ENCODE measurements at places on chromosomes 3 and 15. TPM values are rescaled to one million over a fixed set of nuclear protein-coding genes. Genes with fewer than 3 reads are reported as not detected.

Gene EOGT
- total RNA-seq = 71.4 TPM

DNA sequence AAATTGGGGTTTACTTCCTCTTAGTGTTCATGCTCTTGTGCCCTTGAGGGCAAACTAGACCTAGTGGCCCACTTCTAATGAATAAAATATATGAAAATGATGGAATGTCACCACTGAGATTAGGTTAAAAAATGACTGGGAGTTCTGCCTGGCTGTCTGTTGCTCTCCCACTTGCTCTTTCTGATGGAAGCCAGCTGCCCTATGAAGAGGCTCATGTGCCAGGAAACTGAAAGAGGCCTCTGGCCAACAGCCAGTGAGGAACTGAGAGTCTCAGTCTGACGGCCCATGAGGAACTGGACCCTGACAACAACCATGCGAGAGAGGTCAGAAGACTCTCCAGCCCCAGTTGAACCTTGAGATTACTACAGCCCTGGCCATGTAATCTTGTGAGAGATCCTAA, 107.1 kb upstream of the FHIT start:
- no peak for DNase-seq

DNA sequence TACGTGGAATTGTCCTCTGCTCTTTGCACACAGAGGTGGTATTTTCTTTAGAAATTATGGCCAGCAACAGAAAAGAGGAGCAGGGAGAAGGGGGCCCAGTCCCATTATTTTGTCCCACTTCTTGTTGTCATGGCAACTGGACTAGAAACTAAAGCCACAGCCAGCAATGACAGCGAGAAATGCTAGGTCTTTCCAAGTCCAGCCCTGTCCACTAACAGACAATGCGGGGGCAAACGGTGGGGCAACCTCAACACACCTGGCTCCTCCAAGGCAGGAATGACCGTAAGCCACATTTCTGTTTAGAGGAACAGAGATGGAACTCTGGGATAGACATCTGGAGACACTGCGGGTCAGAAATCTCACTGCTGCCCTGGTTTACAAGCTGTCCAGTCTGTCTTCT, 107.3 kb downstream of the RFTN1 start:
- DNase-seq = no peak

GRCh38 chr3:53834429-53835095, 11.7 kb downstream of the CHDH start:
- DNase-seq = no peak

Gene UBE2Q2
- total RNA-seq = 48.0 TPM

Gene ZNF620
- total RNA-seq = 4.0 TPM

GRCh38 chr15:67184208-67184925, 70.1 kb downstream of the AAGAB start:
- DNase-seq = no peak

- DNase-seq = no peak
These were observed 473.1 kb upstream of the UBE2E2 start for GRCh38 chr3:22729981-22730380.

Gene AMOTL2
- 125 TPM for total RNA-seq

Gene CAND2
- 2.6 TPM for total RNA-seq

Gene PLSCR5
- not detected for total RNA-seq

- no peak for DNase-seq
These were observed 75.5 kb upstream of the CBLB start for GRCh38 chr3:105944276-105944675.

DNA sequence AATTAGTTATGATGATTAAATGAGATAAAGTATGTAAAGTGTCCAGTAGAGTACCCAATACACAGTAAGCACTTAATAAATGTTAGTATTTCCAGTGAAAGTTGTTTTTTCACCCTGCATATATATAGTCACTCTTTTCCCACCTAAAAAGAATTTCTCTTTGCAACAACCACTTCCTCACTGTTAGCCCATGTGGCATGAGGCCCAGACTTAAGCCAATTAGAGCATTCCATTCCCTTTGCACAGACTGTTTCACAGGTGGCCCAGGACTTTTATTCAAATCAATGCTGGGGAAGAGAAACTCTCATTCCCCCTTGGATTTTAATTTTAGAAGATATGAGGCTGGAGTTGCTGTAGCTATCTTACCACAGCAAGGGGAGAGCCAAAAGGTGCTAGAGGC, 3.7 kb downstream of the IFT80 start:
- DNase-seq = no peak

DNA sequence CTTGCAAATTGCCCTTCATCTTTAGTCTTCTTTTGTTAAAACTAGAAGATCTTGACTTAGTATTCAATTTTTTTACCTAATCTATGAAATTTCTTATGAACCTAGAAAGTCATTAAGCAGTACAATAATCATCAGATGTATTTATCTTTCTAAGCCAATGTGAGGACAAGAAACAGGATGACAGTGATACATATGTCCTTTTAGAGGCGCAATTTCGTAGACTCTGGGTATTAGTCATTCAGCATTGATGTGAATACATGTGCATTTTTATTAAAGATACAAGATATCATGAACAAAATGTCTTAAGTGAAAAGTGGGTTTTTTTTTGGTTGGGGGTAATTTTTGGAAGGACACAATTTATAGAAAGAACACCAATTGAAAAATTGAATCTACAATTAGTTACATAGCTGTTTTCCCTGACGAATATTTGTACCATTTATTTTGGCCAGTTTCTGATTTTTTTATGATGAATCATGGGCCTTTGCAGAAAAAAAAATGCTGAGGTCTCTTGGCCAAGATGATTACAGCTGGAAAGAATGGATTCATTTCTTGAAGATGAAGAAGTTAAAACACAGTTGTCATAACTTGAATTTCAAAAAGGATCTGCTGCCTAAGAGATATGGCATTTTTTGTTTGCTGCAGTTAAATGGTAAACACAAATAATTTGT, 48.9 kb upstream of the AGTR1 start:
- DNase-seq = no peak

- no peak for DNase-seq
These were observed 7.3 kb downstream of the TPM1 start for GRCh38 chr15:63049783-63050371.

Gene GOLGA6L26
- not detected for total RNA-seq

- DNase-seq = no peak
These were observed 77.3 kb upstream of the SCN5A start for GRCh38 chr3:38726751-38727150.

Gene ADCY5
- not detected for total RNA-seq

GRCh38 chr3:70071138-70071537, 71.6 kb downstream of the SAMMSON start:
- no peak for DNase-seq

GRCh38 chr15:91855684-91856489, 2.4 kb downstream of the SLCO3A1 start:
- no peak for DNase-seq

DNA sequence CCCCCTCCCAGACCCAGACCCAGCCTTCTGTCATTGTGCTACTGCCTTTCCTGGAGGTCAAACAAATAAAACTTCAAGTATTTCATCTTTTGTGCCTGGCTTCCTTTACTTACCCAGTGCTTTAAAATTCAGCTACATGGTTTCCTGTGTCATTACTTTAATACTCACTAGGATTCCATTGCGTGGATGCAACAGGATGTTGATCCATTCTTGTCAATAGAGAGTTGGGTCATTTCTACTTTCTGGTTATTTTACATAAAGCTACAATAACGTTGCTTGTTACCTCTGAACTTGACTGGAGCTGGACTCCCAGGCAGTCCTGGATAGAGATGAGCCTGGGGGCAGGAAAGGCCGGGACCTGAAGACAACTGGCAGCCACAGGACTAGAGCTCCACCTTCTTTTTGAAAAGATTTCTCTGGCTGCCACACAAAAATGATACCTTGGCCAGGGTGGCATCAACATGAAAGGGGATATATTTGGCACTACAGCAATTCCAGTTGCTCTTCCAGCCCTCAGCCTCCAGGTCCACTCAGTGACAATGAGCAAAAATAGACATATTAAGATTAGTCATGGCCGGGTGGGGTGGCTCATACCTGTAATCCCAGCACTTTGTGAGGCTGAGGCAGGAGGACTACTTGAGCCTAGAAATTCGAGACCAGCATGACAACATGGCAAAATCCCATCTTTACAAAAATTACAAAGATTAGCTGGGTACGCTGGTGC, 23.3 kb upstream of the HEG1 start:
- no peak for DNase-seq

GRCh38 chr3:77081240-77081661, 41.4 kb downstream of the ROBO2 start:
- DNase-seq = no peak

GRCh38 chr3:43294975-43295374, 8.6 kb downstream of the SNRK start:
- no peak for DNase-seq

DNA sequence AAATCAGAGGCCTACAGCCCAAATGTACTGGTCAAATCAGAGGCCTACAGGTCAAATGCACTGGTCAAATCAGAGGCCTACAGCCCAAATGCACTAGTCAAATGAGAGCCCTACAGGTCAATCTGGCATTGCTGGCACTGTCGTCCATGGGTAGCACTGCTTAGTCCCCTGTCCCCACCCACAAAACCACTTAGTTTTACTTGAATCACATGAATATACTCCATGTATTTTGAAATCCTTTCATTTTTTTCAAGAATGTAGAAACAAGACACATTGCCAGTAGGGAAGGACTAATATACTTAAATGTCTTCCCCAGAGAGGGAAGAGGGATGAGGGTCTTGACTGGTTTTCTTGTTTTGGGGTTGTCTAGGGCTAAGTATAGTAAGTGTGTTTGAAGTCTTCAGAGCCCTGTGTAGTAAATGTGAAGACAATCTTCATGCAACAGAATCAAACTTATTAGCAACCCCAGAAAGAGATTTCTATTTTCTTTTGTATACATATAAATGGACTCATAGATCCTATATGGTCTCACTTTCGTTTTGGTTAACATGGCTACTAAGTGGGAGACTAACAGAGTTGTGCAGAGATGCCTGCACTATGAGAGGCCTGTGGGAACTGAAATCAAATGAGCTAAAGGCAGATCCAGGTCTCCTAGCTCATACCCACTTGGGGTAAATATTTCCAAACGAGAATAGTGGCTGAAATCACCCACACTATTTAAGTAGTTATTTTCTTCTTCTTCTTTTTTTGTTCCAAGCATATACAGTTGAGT, 38.3 kb upstream of the DCUN1D1 start:
- no peak for DNase-seq

Gene BFSP2
- not detected for total RNA-seq

DNA sequence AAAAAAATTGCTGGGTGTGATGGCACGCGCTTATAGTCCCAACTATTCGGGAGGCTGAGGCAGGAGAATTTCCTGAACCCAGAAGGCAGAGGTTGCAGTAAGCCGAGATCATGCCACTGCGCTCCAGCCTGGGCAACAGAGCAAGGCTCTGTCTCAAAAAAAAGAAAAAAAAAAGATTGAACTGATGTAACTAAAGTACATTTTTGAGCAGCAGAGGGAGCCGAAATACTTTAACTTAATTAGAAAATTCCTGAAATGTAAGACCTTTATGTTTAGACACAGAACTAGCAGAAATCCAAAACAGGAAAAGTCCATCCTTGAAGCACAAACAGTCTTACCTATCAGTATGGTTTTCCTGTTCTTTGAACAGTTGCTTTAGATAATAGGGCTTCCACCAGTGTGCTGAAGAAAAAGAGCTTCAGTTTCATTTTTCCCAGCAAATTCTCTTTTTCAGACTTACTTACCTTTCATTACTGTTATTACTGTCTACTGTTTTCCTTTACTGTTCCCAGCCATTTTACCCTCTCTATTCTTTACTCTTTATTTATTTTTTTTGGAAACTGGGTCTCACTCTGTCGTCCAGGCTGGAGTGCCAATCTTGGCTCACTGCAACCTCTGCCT, 33.4 kb upstream of the ZNF609 start:
- no peak for DNase-seq

Gene SLC9C1
- total RNA-seq = not detected

DNA sequence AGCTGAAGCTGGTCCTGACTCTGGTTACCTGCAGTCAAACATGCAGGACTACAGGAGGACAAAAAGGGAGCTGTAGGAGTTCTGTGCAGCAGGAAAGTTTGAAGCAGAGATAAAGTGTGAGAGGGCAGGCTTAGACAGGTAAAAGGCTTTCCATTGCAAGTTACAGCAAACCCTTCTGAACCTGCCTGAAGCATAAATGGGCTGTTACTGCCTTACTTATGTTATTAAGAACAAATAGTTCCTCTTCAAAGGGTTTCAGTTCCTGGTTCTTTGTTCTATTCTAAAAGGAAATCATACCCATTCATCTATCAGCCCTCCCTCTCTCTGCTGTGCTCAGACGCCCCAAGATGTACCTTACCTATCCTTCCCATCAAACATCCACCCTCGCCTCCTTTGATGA, 52.4 kb upstream of the CACNA2D3 start:
- DNase-seq = no peak

Gene NAALADL2
- total RNA-seq = 1.3 TPM

Gene BDH1
- 8.8 TPM for total RNA-seq

- DNase-seq = no peak
These were observed 11.1 kb upstream of the TMC3 start for GRCh38 chr15:81384891-81385720.

DNA sequence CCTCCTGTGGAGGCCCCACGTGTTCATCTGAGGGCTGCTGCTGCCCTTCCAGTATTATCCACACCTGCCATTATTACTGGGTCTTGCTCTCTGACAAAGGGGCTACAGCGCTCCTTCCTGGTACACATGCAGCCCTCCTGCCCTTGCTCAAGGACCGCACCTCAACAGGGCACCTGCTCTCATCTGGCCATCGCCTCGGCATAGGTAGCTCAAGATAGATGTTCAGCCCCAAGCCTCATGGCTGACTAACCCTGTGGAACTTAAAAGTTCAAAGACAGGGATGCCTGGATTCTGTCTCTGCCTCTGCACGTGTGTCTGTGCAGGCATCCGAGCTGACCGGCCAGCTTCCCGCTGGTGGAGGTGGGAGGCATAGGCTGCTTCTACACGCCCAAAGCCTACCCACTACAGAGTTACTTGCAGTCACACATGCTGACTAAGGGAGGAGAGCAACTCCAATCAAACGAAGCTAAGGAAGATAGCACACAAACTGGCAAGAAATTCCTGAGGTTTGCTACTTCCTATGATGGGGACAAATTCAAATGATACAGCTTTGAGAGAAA, 152.5 kb upstream of the ATP10A start:
- DNase-seq = no peak

Gene EHHADH
- 5.6 TPM for total RNA-seq

Gene ANKRD63
- total RNA-seq = not detected

GRCh38 chr3:124784686-124785382, 54.6 kb downstream of the UMPS start:
- no peak for DNase-seq

GRCh38 chr3:32989171-32989570, 37.7 kb downstream of the CCR4 start:
- no peak for DNase-seq

GRCh38 chr3:114152519-114153151, 26.2 kb downstream of the DRD3 start:
- DNase-seq = peak; percentile 29

DNA sequence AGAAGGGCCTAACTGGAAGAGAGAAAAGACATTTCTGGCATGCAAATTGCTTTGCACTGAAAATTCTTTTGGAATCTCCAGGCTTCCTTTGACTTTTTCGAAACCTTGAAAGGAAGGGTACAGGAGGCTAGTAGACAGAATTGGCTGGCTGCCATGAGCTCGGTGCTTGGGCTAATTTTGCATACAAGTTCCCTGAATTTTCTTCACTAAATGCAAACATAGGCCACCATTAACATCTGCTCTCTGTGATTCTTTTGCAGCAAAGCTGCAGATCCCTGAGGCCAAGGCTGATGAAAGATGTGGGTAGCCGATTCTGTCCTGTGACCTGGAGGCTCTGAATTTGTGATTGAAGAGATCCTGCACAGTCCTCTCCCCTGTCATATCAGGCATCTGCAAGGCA, 247.8 kb upstream of the MCTP2 start:
- DNase-seq = no peak

All from glomerular endothelial cell (primary cell).